ENCODE measurements at places on chromosomes 3 and 15. TPM values are rescaled to one million over a fixed set of nuclear protein-coding genes. Genes with fewer than 3 reads are reported as not detected.

SH3GL3 gene
- total RNA-seq: not detected

TMEM212 gene
- total RNA-seq: not detected

COPG1 gene
- total RNA-seq: 101 TPM

ACKR4 gene
- not detected for total RNA-seq

KNSTRN gene
- 30.9 TPM for total RNA-seq

TRMT10C gene
- total RNA-seq: 33.2 TPM

GOLGA8O gene
- not detected for total RNA-seq

FYTTD1 gene
- total RNA-seq: 119 TPM

GOLGA8R gene
- total RNA-seq: 0.36 TPM

MINAR1 gene
- 0.05 TPM for total RNA-seq

CLDN11 gene
- 0.53 TPM for total RNA-seq

SMC4 gene
- total RNA-seq: 24.3 TPM

CSPG5 gene
- total RNA-seq: 0.16 TPM

HYAL1 gene
- 7.3 TPM for total RNA-seq

SMAD6 gene
- total RNA-seq: 2.2 TPM

THOC7 gene
- 71.0 TPM for total RNA-seq

LYSMD2 gene
- 5.8 TPM for total RNA-seq

DNA sequence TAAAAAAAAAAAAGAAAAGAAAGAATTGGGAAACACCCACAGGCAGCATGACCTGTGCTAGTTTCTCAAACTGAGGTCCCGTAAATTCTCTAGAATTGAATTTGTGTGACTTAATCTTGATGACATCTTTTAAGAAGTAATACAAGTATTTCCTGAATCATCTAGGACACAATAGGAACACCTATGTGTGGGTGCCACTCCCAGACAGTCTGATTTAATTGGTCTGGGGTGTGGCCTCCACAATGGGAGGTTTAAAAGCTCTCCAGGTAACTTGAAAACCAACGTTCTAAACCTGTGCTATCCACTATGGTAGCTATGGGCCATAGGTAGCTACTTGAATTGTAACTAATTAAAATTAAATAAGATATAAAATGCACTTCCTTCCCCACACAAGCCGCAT, 28.1 kb downstream of the CFAP92 start:
- DNase-seq: no peak

GRCh38 chr3:128568602-128569490, 75.8 kb upstream of the GATA2 start:
- no peak for DNase-seq

- no peak for DNase-seq
These were observed 60.4 kb upstream of the SPPL2A start for GRCh38 chr15:50825946-50826345.

DNA sequence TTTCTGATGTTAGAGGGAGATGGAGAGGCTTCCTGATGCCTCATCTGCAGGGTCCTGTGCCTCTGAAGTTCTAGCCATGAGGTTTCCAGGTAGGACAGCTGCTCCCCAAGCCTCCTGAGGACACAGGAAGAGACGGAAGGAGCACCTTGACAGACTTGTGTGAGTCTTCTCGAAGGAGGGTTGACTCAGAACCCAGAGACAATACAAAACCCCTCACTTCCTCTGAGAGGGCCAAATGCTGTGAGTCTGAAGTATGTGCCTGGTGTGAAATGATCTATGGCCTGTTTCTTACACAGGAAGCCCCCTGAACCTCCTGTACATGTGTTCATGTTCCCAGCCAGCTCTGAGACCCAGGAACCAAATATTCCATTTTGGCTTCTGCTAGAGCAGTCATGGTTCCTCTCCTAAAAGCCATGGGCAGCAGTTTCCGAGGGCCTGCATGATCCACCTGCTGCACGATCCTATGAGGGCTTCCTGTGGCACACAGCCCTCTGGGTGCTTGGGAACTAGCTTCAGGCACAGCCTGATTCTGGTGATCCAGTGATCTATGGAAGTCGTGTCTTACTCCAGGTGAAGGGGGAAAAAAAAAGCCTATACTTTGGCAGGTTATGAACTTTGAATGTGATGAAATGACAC, 62.2 kb downstream of the AAGAB start:
- DNase-seq: no peak

DNA sequence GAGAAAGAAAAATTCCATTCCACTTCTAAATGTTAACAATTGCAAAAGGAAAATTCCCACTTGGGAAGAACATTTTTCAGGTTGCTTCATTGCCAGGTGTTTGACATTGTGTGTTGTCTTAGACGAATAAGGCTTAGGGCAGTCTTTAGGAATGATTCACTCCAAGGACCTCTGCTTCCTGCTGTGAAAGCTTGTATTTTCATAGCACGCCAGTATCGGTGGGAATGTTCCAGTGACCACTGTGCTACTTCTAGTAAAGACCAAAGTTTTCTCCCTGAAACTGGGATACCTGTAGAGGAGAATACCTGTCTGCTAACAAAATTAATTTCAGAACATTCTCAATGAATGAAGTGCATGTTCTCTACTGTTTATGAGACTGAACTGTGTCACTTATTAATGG, 64.1 kb downstream of the CDIN1 start:
- no peak for DNase-seq

- no peak for DNase-seq
These were observed 95.7 kb upstream of the ALDH1A3 start for GRCh38 chr15:100783760-100784492.

- no peak for DNase-seq
These were observed 5.5 kb downstream of the AP3S2 start for GRCh38 chr15:89888214-89888804.

GRCh38 chr3:60629816-60630215, 621.4 kb downstream of the FHIT start:
- no peak for DNase-seq

- DNase-seq: no peak
These were observed 1.4 kb downstream of the ISLR2 start for GRCh38 chr15:74131628-74132413.

DNA sequence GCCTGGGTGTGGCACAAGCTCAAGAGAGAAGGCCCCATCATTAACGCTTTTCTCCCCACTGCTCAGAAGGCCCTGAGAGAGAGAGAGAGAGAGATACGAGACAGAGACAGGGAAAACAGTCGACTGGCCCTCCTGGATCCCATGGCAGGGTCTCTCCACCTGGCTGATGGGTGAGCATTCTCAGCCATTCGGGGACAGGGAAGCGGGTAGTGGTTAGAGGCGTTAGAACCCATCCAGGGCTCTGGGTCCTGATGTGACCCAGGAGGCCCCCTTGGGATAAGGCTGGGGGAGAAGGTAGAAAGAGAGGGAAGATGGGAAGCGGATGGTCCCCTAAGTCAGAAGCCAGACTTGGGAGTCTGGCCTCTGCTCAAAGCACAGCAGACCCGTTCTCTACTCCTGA, 7.9 kb downstream of the TGM5 start:
- no peak for DNase-seq

- no peak for DNase-seq
These were observed 87.2 kb upstream of the PPIB start for GRCh38 chr15:64249883-64250575.

- DNase-seq: no peak
These were observed 34.2 kb upstream of the BCL2L10 start for GRCh38 chr15:52146776-52147175.

- DNase-seq: no peak
These were observed 606 bp downstream of the EIF2A start for GRCh38 chr3:150547045-150547741.

GRCh38 chr15:78991476-78991875, 46.6 kb upstream of the CTSH start:
- DNase-seq: no peak

GRCh38 chr15:25226360-25226759, 212.5 kb downstream of the UBE3A start:
- no peak for DNase-seq

DNA sequence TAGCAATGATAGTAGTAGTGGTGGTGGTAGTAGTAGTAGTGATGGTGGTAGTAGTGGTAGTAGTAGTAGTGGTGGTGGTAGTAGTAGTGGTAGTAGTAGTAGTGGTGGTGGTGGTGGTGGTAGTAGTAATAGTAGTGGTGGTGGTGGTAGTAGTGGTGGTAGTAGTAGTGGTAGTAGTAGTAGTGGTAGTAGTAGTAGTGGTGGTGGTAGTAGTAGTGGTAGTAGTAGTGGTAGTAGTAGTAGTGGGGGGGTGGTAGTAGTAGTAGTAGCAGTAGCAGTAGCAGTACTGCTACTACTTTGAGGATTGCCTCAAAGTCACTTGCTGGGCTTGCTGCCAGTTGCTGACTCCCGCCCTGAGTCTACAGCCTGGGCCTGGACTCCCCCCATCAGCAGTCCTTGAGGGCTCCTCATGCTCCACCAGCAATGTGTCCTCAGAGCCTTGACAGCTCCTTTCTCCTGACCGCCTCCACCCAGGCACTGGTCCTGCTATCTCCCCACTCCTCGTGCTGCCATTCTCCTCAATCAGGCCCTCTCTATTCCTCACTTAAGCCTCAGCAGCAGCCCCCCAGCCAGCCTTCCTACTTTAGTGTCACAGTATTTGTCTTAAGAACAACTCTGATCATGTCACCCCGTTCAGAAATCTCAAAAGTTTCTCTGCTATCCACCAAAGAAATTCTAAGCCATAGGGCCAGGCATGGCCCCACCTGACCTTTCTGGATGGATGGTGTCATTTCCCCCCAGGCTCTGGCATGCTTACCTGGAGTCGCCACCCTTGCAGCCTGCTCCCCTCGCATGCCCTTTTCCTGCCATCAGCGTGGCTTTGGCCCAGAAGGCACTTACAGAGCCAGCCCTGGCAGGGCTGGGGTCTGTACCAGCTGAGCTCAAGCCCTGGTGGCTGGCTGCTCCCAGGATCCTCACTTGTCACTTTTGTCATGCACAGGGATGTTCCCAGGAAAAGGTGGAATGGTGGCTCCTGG, 45.6 kb downstream of the DLEC1 start:
- DNase-seq: no peak

- DNase-seq: peak; percentile 89
These were observed 3.4 kb upstream of the COL7A1 start for GRCh38 chr3:48598323-48599076.

DNA sequence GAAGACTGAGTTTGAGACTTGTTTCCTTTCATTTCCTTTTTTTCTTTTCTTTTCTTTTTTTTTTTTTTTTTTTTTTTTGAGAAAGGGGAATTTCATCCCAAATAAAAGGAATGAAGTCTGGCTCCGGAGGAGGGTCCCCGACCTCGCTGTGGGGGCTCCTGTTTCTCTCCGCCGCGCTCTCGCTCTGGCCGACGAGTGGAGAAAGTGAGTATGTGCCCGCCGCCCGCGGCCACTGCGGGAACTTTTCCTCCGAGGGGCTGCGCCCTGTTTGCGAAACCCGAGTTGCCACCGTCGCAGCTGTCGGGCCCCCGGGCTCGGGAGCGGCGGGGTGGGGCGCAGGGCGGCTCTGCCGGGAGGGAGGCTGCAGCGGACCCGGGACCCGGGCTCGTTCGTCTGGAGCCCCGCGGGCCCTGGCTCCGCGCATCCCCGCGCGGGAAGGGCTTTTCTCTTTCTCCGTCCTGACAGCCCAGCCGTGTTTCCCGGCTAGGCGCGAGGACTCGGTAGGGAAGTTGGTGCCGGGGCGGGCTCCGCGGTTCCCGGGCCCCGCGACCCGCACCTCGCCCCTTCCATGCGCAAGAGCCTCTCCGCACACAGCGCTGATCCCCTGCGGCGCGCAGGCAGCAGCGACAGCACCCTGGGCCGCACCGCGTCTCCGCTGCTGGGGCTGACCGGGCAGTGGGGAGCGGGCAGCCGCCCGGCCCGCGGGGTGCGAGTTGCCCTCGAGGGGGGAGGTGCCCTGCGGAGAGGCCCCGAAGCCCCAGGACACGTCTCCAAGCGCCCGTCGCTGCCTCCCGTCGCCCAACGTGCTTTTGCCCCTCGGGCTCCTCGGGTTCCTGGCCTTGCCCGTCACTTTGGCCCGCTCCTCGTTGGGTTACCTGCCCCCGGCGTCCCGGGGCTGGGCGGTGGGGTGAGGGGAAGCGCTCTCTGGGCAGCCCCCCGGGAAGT, 1.4 kb downstream of the IGF1R start:
- DNase-seq: peak; percentile 20

- DNase-seq: no peak
These were observed 245.7 kb downstream of the FAM43A start for GRCh38 chr3:194931347-194931746.

- DNase-seq: no peak
These were observed 960 bp downstream of the THBS1 start for GRCh38 chr15:39581793-39582285.

DNA sequence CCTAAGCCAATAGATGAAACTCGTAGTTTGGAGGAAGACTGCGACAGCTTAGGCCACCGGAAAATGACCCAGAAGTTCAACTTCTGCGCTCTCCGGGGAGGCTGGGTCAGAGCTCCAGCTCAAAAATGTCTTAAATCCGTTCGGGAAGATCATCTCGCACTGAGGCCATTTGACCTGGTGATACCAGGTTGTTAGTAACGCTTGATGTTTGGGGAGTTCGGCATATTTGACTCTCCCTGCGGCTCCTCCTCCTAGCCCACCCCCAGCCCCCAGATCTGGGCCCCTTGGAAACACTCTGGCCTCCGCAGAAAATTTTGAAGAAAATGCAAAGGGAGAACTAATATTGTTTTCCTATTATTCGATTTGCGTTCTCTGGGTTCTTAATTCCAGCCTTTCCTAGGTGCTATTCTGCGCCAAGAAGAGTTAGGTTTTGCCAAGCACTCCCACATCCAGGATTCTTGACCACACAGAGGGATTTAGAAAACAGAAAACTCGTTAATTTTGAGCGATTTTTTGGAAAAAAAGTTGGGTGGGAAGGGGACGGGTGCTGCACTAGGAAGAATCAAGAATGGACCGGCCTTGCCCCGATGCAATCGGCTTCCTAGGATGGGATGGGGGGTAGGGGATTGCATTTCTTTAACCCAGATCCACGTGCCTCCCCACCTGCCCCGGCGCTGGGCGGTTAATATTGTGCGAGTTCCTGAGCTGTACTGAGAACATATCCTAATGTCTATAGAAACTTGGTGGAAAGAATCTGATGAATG, 50.0 kb downstream of the ZIC4 start:
- DNase-seq: no peak

DNA sequence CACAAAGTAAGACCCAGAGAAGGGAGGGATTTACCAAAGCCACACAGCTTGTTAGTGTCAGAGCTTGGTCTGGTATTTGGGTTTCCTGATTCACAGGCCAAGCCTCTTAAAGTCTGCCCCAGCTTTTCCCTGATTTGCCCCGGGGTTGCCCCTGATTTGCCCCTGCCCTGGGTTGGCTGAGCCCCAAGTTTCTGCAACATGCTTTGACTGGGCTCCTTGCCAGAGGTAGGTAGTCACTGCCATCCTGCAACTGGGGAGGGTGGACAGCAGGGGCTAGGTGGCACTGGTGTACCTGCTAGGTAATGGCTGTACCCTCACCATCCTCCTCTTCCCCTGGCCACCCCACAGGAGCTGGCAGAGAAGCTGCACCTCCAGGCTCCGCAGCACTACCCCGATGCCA, 2.5 kb downstream of the MPI start:
- no peak for DNase-seq

All from gastrocnemius medialis (tissue), 4 donors.